ENCODE measurements at places on chromosomes 2 and 18.

- DNase-seq: no peak
Measured at GRCh38 chr2:45354776-45355175, 256.3 kb downstream of the SRBD1 start.

- peak; percentile 30 for DNase-seq
Measured at GRCh38 chr2:112055730-112056625, 909 bp downstream of the TMEM87B start.

DNA sequence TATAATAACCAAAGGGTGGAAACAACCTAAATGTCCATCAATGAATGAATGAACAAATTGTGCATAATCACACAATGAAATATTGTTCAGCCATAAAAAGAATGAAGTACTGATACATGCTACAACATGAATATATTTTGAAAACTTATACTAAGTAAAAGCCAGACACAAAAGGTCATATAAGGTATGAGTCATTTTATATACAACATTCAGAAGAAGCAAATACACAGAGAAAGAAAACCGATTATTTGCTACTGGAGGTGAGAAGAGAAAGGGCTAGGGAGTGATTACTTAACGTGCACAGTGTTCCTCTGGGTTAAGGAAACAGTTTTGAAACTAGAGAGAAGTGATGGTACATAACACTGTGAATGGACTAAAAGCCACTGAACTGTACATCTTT, 105.3 kb downstream of the GORASP2 start:
- DNase-seq: no peak

DNA sequence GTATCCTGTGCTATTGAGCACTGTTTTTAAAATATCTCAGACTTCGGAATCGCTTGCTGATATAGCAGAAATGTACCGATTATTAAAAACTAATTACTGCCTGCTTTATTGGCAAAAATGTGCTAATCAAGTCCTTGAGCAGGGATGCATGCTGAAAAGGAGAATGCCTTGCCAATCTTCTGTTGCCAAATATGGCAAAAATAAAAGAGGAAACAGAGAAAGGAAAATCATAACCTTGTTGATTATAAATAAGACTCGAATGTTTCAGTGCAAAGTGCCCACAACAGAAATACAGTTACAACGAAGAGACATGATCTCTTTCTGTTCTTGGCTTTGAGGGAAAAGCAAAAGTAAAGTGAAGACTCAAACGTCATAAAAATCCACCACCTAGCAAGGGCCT, 248.5 kb downstream of the TMEM182 start:
- no peak for DNase-seq

DNA sequence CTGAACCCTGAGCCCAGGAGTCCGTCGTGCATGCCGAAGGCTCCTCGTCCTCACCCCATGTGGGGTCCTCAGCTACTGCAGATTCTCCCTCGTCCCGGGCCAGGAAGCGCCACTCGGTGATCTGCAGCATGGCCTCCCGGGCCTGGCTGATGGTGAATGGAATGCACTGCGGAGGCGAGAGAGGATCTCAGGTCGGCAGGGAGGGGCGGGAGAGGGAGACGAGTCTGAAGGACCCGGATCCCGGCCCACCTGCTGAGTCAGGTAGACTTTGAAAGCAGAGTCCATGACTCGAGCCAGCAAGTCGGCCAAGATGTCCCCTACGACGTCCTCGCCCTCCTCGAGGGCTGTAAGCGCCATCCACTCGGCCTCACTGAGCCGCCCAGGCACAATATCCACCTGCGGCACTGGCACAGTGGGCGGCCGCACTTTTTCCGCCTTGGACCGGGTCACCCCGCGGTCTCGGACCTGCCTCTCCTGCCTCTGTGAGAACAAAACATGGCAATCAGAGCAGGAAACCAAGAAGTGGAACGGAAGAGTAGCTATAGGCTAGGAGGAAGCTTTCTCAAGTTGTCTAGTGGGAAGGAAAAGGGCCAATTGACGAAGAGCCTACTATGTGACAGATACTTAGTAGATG, 5.5 kb downstream of the C2orf81 start:
- DNase-seq: no peak

- DNase-seq: no peak
Measured at GRCh38 chr2:160310118-160310828, 110.2 kb upstream of the ITGB6 start.

DNA sequence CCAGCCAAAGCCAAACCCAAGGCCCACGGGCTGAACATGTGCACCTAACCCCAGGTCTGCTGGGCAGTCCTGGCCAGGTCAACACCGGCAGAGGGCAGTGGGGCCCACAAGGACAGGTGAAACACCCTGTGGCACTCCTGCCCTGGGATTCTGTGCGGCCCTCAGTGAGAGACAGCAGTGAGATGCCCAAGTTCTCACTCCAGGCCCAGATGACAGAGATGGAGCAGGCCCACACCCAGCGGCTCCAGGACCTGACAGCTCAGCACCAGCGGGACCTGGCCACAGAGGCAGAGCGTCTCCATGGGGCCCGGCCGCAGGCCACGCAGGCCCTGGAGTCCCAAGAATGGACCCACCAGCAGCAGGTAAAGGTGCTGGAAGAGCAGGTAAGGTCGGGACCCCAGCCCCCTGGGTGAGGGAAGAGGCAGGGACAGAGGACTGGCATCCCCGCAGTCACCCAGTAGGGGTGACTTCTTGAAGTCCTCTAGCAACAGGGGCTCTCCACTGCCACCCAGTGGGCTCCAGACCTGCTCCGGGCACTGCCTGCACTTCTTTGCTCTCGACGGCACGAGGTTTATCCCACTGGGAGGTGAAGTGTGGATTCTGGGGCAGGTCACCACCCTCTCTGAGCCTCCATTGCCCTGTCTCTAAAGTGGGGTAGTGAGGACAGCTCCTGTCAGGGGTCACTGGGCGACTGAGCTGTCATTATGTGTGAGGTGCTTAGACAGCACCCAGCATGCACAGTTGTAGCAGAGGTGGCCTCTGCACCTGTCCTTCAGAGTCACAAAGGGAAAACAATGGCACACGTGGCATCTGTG, 8.8 kb upstream of the SNED1 start:
- DNase-seq: no peak
